Activated T-cell treated with anti-CD3 and anti-CD28 coated beads for 1 hour (primary cell): ENCODE measurements at places on chromosomes 12 and 14.

DNA sequence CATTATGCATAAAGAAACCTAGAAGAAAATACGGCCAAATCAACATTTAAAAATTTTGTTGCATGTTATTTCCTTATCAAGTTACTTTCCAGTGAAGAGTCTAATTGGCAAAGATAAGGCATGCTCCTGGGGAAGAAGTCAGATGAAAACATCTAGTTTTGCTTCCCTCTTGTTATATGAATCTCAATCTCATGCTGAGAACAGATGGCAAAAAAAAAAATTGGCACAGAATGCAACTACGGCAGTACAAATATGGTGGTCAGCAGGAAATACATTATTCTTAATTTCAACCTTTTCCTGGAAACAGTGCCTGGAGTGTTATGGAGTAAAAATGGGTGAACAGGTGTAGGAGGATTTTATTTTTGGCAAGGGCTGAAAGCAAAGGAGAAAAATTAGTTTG lies 32.8 kb downstream of the HECTD4 start:
- DNase-seq, result no peak

- peak; percentile 45 for DNase-seq
Observed at GRCh38 chr14:90398315-90398839, 1.5 kb downstream of the CALM1 start.

GRCh38 chr12:59620326-59620725 lies 24.5 kb downstream of the SLC16A7 start:
- DNase-seq, result no peak

- no peak for DNase-seq
Observed at GRCh38 chr12:79961411-79961810, 26.5 kb upstream of the PPP1R12A start.

- no peak for DNase-seq
Observed at GRCh38 chr12:47023311-47023710, 56.1 kb upstream of the PCED1B start.

GRCh38 chr14:78581229-78581628 lies 411.1 kb downstream of the NRXN3 start:
- DNase-seq, result no peak

GRCh38 chr14:29310210-29310609 lies 543.6 kb downstream of the FOXG1 start:
- DNase-seq, result no peak
